ENCODE measurements at places on chromosomes 6 and 20. TPM values are rescaled to one million over a fixed set of nuclear protein-coding genes. Genes with fewer than 3 reads are reported as not detected.

FARS2 gene
- 38.8 TPM for total RNA-seq

SOX12 gene
- 7.1 TPM for total RNA-seq

DNA sequence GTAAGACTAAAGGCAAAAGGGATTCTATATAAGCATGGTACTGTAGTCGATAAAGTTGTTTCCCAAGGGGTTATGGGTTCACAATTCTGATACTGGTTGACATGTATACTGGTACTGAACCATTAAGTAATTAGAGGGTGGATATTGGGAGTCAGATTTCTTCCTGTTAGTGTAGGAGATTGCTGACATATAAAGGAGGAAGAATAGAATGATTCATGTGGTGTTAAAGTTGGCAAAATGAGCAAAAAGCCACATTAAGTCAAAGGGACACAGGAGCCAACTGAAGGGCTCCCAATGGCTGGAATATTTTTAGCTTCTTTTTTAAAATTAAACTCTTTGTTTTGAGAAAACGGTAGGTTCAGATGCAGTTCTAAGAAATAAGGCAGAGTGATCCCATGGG lies 161.8 kb upstream of the PRND start:
- no peak for DNase-seq

DNA sequence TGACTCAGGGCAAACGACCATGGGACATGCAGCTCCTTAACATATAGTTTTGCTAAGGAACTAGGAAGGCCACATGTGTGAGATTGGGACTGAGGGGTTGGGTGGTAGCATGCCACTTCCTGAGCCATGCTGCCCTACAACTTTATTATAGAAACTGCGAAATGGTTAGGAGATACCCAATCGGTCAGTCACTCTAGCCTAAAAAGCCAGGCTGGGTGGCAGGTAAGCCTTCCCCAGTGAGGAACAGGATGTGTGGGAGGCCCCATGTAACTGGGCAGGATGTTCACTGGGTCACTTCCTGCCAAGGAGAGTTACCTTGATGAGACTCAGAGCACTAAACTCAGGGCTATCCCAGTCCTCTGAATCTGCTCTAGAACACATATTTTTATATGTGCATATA lies 123.5 kb downstream of the MAP3K7 start:
- DNase-seq, result no peak

All from tongue (tissue), 3 donors.